Activated CD8-positive, alpha-beta memory T cell treated with anti-CD3 and anti-CD28 coated beads for 48 hours (primary cell): ENCODE measurements at places on chromosomes 3 and 15.

- no peak for DNase-seq
Measured at GRCh38 chr3:145032791-145033190, 1061.2 kb downstream of the DIPK2A start.

- no peak for DNase-seq
Measured at GRCh38 chr3:83835040-83835439, 1123.7 kb upstream of the CADM2 start.

- DNase-seq: no peak
Measured at GRCh38 chr3:186998937-186999368, 68.6 kb downstream of the ST6GAL1 start.

DNA sequence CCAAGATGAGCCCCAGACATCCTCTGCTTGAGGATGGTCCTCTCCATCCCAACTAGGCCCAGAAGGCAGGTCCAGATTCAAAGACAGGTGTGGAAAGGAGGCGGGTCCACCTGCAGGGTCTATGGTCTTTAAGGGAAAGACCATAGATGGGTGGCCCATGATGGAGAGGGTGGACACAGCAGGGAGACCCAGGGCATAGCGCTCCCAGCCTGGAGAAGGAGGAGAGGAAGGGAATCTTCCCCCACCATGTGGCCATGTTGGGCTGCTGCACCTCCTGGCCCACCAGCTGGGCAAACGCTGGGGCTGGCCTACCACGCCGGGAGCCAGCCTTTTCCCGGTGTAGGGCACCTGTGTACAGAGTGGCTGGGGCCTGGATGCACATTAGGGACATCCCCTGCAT is 265.2 kb upstream of the TLE3 start:
- no peak for DNase-seq

DNA sequence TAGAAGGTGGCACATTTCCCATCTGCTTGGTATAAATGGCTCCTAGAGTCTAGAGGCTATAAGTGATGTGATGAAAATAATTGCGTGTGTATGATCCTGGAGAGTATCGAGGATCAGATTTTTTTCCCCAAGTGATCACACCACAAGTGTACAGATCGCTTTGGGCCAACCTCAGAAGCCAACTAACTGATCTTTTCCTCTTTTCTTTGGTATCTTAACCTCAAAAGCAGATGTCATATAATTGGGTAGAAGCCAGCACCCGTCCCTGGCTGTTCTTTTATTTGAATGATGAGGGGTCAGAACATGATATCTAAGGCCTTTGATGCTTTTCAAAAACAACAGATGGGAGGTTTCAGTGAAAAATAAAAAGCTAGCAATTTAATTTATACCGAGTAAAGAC is 3.3 kb downstream of the P2RY14 start:
- DNase-seq: no peak

GRCh38 chr3:43076857-43077256 is 29.0 kb downstream of the POMGNT2 start:
- DNase-seq: no peak

DNA sequence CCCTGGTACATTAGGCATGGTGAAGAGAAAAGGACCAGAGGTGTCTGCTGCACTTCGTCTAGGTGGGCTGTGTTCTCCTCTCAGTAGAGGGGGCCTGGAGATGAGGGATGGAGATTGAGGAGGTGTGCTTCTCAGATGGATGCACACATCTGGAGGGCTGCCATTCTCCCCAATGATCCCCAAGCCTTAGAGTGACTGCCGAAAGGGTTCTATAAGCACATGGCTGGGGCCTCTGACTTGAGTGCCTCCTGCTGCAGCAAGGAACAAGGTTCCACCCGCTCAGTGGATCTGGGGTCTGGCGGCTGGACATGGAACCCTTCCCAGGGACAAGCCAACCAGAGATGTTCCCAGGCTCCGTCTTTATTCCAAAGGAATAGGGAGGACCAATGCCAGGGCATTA is 66.8 kb downstream of the CPN2 start:
- no peak for DNase-seq

DNA sequence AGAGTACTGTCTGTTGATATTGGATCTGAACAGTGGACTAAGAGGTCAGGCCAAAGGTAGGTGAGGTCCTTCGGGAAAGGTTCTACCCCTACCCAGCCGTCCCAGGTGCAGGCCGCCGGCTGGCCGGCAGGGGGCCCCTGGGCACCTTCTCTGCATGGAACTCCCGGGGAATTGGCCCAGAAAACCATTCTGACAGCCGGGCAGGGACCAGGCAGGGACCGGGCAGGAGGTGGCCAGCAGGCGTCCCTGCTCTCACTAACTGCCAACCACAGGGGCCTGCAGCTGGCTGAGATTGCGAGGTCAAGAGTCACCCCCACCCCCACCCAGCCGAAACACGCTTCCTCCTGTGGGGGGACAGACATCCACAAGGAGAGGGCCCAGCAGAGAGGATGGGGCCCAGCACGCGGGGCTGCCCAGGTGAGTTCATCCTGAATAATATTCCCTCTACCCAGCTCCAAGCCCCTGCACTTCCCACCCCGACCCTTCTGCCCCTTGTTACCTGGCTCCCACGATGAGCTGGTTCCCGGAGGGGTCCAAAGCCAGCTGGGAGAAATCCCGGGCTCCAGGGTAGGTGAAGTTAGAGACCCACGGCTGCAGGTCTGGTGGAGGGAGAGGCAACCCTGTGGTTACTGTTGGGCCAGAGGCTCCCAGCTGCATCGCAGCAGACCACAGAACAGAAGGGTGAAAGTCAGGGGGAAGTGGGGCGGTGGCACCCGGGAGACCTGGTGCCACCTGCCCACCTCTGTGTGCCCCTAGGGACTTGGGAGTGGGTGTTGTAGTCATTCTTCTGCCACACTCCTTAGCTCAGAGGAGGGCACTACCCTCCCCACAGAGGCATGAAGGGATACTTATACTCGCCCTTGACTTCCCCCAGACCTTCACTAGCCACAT is 84.4 kb downstream of the SEMA5B start:
- peak; percentile 5 for DNase-seq

DNA sequence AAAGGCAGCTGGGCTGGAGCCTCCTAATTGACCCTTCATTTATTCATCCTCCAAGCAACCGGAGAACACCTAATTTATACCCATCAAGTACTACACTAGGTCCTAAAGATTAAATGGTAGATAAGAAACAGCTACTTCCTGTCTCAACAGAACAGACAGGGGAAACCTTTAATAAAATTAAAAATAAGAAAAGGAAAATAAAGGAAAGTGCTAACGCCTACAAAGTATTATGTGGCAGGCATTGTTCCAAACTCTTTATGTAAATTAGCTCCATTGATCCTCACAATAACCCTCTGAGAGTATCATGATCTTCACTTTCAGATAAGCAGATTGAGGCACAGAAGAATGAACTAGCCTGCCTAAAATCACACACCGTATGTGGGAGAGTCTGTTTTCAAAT is 139.5 kb downstream of the CNTN6 start:
- DNase-seq: no peak

DNA sequence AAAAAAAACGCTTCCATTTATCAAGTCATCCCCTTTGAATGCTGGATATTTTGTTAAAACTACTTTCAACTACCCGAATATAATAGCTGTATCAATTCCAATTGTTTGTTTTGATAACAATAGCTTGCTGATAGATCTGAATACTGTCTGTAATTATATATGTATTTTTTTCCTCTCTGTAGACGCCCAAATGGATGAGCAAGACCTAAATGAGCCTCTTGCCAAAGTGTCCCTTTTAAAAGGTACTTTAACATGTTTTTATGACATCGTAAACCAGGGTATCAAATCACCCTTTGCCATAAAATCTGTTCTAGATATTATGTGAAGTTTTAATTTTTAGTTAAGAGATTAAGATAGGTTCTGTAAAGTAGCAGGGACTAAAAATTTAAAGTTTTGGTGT is 111.5 kb upstream of the FLNB start:
- no peak for DNase-seq

DNA sequence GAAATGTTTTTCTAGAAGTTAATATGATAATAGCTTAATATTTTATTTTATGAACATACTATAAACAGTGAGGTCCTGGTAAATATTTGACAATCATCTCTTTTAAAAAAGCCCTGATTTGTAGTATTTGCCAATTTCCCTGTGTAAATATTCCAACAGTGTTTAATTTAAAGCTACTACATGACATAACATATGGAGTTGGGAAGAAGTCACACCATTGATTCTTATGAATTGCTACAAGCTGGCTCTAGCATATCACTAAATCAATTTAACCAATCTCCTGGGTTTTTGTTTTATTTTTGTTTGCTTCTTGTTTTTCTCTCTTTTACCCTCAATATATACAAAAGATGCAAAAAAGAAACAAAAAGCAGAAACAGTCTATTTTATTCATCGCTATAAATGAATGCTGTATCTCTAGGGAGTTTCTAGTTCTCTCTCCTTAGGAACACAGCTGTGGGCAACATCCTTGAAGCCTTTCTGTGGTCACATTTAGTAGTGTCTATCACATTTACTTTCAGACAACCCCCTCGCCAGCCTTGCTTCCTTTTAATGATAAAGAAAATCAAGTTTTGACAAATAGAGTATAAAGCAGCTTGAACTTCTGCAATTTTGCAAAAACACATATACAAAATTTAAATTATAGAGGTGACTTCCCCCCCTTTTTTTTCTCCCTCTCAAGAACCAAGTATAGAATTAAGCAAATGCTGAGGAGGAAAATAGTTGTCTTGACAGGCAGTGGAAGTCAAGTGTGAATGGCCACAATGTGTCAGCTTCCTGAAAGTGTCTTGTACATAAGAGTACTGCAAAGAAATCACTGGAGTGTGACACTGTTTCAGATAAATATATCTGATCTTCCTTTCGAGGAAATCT is 21.4 kb downstream of the CCR1 start:
- no peak for DNase-seq

DNA sequence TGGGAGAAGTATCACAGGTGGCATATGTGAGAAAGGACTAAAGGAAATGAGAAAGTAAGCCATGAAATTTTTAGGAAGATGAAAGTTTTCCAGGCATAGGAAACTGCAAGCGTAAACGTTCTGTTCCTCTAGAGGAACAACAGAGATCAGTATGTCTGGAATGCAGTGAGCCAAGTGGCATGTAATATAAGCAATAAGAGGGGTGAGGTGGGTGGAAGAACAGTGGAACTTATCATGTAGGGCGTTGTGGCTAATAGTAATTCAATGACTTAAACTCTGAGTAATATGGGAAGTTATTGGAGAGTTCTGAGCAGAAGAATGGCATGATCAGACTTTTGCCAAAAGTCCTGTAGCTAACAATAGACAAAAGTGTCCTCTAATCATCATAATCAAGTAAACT is 902.9 kb downstream of the EPHA3 start:
- DNase-seq: no peak

DNA sequence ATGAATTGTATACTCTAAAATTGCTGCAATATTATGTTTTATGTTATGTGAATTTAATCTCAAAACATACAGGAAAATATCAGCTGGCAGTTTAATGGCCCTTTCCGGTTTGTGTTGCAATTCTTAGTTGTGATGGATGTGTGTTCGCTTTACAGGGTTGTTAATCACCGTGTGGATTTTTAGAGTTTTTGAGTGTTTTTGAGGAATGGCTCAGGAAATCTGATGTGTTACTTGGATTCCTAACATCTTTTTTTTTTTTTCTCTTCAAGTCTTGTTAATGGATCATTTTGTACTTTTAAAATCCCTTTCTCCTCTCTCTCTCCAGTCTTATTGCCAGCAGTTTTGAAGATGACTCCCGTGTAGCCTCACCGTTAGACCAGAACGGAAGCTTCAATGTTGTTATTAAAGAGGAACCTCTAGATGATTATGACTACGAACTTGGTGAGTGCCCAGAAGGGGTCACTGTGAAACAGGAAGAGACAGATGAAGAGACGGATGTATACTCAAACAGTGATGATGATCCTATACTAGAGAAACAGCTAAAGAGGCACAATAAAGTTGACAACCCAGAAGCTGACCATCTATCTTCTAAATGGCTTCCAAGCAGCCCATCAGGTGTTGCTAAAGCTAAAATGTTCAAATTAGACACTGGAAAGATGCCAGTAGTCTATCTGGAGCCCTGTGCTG is 35.7 kb downstream of the MGA start:
- DNase-seq: no peak

GRCh38 chr3:50493086-50493485 is 10.3 kb downstream of the CACNA2D2 start:
- DNase-seq: no peak

GRCh38 chr3:186070550-186070949 is 38.3 kb downstream of the ETV5 start:
- DNase-seq: no peak

DNA sequence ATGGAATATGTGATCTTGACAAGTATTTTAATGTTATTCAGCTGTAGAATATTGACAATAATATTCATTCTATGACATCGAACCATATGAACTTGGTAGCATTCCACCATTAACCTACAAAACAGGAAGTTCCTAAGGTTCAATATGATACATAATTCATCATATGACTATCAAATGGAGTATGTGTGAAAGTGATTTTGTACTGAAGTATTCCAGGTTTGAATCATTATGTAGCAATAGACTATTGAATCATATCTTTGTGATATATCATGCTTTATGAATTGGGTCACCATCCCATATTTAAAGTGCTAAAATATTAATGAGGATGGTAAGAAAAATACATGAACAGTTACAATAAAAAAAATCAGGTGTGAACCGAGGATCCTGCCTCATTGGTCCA is 95.1 kb downstream of the TP63 start:
- DNase-seq: no peak

DNA sequence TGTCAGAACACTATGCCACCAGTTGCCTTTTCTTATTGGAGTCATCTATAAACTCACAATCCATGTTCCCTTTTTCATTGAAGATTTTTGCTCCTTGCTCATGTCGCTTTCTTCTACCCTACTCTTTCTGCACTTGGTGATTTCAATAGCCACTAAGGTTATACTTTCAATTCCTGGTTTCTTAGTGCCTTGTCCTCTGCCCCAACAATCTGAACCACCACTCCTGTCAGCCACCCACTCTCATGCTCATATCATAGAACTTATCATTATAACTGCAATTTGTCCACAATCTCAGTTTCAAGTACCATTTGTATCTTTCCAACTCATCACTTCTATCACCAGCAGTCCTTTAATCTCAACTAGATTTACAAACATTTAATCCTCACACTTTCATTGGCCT is 10.0 kb upstream of the GRAMD1C start:
- DNase-seq: no peak

GRCh38 chr15:68816795-68817303 is 3.8 kb downstream of the ANP32A start:
- no peak for DNase-seq

- no peak for DNase-seq
Measured at GRCh38 chr3:31077826-31078225, 183.4 kb upstream of the GADL1 start.

DNA sequence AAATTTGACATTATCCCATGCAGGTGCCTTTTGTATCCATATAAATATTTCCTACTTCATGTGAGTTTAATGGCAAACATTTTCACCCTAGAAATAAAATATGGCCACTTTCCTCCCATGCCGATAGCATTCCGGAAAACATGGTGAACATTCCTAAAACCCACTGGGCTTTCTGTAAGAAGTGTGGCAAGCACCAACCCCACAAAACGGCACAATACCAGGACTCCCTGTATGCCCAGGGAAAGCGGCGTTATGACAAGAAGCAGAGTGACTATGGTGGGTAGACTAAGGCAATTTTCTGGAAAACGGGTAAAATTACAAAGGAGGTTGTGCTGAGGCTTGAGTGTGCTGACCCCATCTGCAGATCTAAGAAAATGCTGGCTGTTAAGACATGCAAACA is 7.6 kb downstream of the ANXA2 start:
- DNase-seq: no peak

- DNase-seq: no peak
Measured at GRCh38 chr3:134754768-134755559, 40.1 kb upstream of the EPHB1 start.

GRCh38 chr15:34025252-34025651 is 13.8 kb downstream of the AVEN start:
- DNase-seq: no peak
